ENCODE measurements at places on chromosomes 11 and 22.

- DNase-seq, result no peak
Observed at GRCh38 chr11:128518493-128519207, 68.7 kb downstream of the ETS1 start.

DNA sequence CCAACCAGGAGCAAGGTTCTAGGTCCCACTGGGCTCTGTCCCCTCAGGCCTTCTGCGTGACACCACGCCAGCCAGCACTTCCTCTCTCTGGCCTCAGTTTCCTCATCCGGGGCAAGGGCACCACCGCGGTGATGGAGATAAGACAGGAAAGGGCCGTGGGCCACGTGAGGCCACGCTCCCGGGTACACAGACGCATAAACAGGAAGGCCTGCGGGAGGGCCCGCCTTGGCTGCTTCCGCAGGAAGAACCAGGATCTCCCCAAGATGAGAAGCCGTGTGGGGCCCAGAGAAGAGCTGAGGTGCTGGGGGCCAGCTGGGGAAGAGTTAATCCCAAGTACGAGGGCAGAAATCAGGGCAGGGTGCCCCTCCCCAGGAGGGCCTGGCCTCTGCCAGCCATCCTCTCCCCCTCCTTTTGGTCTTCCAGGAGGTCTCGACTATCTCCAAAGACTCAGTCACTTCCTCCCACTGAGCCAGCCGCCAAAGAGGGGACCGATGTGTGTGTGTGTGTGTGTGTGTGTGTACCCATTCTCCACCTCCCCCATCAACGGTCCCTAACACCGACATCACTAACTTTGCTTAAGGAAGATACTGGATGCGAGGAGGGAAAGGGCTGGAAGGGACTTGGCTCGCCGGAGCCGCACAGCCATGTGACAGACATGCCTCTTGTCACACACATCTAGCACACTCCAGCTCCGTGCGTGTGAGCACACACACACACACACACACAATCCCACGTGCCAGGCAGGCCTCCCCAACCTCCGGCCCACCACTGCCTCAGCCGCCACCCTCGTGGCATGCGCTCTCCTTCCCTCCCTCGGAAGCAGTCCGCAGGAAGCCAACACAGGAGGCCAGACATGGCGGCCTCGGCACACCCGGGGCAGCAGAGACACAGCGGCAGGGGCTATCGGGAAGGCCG, 1.4 kb downstream of the MFNG start:
- no peak for DNase-seq

DNA sequence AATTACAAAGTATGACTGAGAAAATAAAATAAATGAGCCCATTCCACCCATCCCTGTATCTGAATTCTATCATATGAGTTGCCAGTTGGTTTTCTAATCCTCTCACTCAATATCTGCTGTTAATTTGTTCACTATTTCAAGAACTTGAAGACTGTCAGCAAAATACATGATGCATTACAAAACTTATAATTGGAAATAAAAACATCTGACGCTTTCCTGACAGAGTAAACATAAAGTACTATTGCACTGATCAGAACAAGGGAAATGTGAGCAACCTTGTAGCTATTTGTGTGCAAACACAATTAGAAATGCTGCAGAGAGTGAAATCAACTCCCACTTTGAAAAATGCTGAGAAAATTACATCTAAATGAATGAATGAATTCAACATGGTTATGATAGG, 97.1 kb downstream of the MPPED2 start:
- DNase-seq, result no peak

DNA sequence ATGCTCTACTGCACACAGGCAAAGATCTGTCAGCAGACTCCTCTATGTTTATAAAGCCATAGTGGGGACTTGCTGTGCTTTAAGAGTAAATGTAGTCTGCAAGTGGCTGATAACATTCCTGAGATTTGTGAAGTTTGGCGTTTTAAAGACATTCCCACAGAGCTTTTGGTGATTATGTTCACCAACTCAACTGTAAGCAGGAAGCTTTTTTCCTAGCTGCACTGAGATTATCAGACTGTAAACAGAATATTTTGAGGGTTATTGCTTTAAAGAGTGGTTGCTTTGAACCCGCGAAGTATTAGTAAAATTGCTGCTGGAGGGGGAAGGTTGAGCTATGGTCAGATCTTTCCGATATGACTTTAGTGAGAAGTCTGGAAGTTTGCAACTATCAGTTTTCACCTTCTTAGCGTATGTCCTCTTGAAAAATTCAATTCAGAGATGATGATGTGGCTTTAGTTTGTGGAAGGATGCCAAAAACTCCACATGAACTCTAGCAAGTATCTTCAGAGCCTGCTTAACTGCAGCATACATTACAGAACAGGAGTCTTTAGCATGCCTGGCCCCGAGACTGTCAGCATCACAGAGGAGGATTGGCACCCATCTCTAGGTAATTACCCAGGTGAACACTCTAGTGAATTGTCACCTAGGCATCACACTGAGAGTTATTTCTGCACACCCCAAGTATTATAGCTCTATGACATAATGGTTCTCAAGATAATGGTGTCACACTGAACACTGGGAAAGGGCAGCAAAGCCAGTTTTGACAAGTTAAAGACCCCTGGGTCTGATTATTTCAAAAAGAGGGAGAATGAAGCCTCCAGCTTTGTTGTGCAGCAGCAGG, 89.9 kb downstream of the MTNR1B start:
- peak; percentile 71 for DNase-seq

DNA sequence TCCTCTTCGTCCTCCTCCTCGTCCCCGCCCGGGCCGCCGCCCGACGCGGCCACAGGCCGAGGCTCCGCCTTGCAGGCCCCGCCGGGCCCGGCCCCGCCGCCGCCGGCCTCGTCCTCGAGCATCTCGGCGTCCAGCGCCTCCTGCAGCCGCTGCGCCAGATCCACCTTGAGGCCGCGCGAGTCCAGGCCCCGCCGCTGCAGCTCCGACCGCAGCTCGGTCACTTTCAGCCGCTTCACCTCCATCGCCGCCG, 417 bp downstream of the HNRNPUL2 start:
- no peak for DNase-seq

- DNase-seq, result no peak
Observed at GRCh38 chr11:10328314-10329098, 23.6 kb downstream of the ADM start.

GRCh38 chr11:94279996-94280395, 24.4 kb upstream of the IZUMO1R start:
- no peak for DNase-seq

DNA sequence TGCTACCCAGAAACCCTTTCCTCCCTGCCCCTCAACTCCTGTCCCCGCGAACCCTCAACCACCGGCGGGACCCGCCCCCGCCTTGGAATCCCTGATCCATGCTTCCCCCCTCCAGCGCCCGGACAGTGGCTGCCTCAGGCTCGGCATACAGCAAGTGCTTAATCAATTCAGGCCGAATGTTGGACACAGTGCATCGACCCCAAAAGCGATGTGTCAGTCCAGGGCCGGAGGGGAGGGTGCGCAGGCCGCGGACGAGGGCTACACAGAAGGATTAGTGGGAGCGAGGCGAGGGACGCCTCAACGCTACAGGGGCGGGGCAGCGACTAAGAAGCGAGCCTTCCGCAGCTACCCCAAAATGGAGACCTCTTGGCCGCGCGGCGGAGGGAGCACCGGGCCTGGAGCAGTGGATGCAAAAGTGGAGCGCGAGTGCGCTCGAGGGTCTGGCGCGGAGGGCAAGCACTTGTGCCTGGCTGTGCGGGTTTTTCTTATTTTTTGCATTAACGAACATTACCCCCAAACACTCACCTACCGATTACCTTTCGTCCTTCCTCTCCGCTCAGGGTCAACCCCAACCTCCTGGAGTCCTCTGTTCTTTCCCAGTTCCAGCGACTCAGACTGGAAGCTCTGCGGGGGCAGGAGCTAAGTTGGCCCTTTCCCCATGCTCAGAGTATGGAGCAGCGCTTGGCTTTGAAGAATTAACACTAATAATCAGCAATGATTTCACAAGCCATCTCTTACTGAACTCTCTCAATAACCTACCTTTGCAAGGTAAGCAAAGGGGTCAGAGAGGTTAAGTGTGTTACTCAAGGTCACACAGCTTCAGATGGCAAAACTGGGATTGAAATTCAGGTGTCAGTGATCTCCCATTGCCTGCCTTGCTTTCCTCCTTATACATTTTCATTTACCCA, 30.0 kb upstream of the WNT11 start:
- peak; percentile 39 for DNase-seq

GRCh38 chr11:59011655-59012397, 72.5 kb downstream of the GLYATL1 start:
- no peak for DNase-seq

Measured in spinal cord (tissue), 10 donors.